Urinary bladder (tissue), 4 donors: ENCODE measurements at places on chromosomes 7 and 10. TPM values are rescaled to one million over a fixed set of nuclear protein-coding genes. Genes with fewer than 3 reads are reported as not detected.

The PRSS1 gene
- total RNA-seq, result not detected

The ACTR3C gene
- total RNA-seq, result 6.5 TPM

The RNF148 gene
- 4.1 TPM for total RNA-seq

The COL28A1 gene
- 9.7 TPM for total RNA-seq

The ZWINT gene
- total RNA-seq, result 20.2 TPM

The DOCK1 gene
- total RNA-seq, result 132 TPM

The HABP2 gene
- not detected for total RNA-seq

The CABCOCO1 gene
- total RNA-seq, result 2.0 TPM

The NPFFR1 gene
- total RNA-seq, result 0.05 TPM

The ANKRD1 gene
- 6.8 TPM for total RNA-seq

The LIPN gene
- not detected for total RNA-seq

The ZC3HAV1L gene
- 37.4 TPM for total RNA-seq

The FZD1 gene
- total RNA-seq, result 25.1 TPM

The SLC39A12 gene
- not detected for total RNA-seq

The CDC14C gene
- not detected for total RNA-seq

The PDE1C gene
- total RNA-seq, result 20.4 TPM

The SAMD9 gene
- 29.0 TPM for total RNA-seq

The TAF5 gene
- total RNA-seq, result 8.7 TPM

The COL1A2 gene
- total RNA-seq, result 11,897 TPM

The HMX2 gene
- total RNA-seq, result not detected

The TAS2R5 gene
- total RNA-seq, result 6.5 TPM

The TMEM139 gene
- total RNA-seq, result 2.1 TPM

The GSTO1 gene
- 50.0 TPM for total RNA-seq

The MKRN1 gene
- 68.4 TPM for total RNA-seq

The PRPF18 gene
- total RNA-seq, result 44.4 TPM

The LZTS2 gene
- total RNA-seq, result 35.6 TPM

The WNT16 gene
- total RNA-seq, result 0.16 TPM

The STEAP1B gene
- total RNA-seq, result 3.2 TPM

The FKBP6 gene
- not detected for total RNA-seq

The COPG2 gene
- 29.4 TPM for total RNA-seq

The ASB4 gene
- total RNA-seq, result 1.9 TPM

The SPDYE16 gene
- total RNA-seq, result not detected

The FZD8 gene
- 8.2 TPM for total RNA-seq

The TSPAN12 gene
- total RNA-seq, result 29.4 TPM

The CROT gene
- total RNA-seq, result 66.0 TPM
